ENCODE measurements at places on chromosomes 2 and 18.

DNA sequence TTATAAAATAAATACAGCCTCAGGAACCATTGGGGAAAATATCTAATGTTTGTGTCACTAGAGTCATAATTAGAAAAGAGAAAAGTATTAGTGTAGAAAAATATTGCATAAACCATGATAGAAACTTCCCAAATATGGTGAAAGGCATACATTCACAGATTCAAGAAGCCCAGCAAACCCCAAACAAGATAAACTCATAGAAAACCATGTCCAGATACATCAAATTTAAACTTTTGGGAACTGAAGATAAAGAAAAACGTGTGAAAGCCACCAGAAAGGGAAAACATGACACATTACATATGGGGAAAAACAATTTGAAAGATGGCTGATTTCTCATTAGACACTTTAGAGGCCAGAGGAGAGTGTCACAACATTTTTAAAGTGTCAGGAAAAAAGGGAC, 236.5 kb upstream of the FN1 start:
- no peak for DNase-seq

DNA sequence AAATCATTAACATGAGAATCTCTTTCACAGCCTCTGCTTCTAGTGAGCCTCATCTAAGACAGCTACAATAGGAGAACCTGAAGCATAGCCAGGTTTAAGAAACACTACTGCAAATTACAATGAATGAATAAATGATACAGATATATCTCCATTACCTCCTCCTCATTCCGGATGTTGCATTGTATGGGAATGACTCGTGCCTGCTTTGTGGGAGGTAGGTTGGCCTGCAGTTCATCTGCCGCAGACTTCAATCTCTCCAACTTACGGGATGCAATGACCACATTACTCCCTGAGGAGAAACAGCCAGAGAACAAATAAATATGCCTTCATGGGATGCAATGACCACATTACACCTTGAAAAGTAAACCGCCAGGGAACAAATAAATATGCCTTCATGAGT, 15.4 kb downstream of the PECR start:
- DNase-seq = no peak

GRCh38 chr2:16625201-16625729, 40.4 kb downstream of the CYRIA start:
- no peak for DNase-seq

GRCh38 chr18:58496937-58497336, 132.0 kb downstream of the ALPK2 start:
- DNase-seq = no peak

DNA sequence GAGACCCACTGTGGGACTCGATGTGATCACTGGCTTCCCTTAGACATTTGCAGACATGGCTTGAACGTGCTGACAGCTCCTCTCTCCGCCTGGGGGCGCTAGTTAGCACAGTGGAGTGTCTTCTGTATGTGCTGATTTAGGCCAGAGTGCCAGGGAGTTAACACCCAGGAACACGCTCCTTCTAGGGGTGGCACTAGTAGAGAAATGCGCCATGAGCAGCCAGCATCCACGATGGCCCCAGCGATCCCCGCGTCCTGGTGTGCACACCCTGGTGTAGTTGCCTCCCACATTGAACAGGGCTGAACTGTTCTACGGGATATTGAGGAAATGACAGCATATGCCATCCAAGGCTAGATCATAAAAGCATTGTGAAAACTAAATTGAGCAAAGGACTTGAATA, 11.4 kb upstream of the NMUR1 start:
- no peak for DNase-seq

DNA sequence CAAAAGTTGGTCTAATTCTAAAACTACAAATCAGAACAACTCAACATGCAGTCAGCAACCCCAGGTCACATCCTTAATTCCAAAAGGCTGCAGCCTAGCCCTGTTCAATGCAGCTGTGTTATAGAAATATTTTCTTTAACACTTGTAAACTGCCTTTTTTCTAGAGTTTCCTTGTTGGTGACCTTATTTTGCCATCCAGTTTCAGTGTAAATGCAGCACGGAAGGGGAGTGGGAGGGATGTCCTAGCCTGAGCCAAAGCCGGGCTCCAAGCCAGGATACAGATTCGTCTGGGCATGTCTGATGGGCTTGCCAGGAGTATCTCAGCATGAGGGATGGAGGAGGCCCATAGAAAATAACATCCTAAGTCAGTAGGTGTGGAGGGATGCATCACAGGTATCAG, 17.7 kb upstream of the SP3 start:
- DNase-seq = no peak

- no peak for DNase-seq
Observed at GRCh38 chr2:215401896-215402379, 33.9 kb downstream of the FN1 start.

DNA sequence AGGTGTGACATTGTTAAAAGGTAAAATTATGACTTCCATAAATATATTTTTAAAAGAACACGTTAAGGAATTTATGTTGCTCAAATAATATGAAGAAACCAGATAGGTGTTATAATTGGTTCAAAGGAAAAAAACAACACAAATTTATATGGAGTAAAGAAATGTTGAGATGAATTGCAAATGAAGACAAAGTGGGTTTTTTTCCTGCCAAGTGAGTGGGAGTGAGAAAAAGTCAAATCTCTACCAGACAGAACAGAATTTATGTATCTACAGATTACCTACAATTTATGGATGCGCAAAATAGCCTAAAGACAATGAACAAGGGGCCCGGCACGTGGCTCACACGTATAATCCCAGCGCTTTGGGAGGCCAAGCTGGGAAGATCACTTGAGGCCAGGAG, 159.7 kb upstream of the SLC1A4 start:
- DNase-seq = no peak

GRCh38 chr2:55231546-55232083, 478 bp downstream of the CLHC1 start:
- no peak for DNase-seq

GRCh38 chr2:199684168-199684567, 166.8 kb downstream of the FTCDNL1 start:
- DNase-seq = no peak

- no peak for DNase-seq
Observed at GRCh38 chr2:113910110-113910717, 20.3 kb downstream of the ACTR3 start.

DNA sequence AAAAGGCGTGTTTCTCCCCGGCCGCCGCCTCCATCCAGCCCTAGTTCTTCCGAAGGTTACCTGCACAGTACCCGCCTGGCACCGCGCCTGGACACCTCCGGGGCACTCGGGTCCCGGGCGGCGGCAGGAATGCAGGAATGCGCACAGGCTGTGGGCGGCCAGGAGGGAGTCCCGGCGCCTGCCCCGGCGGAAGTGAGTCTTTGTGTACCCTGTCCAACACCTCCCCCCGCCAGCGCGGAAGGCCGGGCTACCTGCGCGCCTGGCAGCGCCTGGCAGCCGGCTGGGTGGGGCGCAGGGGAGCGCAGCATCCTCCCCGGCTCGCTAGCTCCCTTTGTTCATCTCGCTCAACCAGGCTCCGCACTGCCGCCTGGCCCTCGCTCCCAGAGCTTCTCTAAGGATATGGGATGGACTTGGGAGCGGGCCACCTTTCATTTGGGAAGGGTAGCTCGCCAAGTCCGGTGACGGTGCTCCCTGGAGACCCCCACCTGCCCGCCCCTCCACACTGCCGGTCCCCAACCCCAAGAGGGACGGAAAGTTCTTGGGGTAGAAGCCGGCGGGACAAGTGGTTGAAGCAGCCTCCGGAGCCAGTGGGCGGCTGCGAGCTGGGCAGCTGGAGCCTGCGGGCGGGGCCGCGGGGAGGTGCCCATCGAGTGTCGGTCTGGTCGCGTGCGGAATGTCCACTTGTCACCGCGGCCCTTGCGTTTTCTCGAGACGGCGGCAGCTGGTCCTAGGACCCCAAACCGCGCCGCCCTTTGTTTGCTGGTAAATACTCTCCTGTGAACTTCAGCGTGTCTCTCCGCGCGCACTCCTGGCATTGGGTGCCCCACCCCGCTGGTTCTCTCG, 1.2 kb upstream of the ST6GAL2 start:
- DNase-seq = no peak

GRCh38 chr18:74836296-74837139, 238.8 kb downstream of the ZNF407 start:
- no peak for DNase-seq

DNA sequence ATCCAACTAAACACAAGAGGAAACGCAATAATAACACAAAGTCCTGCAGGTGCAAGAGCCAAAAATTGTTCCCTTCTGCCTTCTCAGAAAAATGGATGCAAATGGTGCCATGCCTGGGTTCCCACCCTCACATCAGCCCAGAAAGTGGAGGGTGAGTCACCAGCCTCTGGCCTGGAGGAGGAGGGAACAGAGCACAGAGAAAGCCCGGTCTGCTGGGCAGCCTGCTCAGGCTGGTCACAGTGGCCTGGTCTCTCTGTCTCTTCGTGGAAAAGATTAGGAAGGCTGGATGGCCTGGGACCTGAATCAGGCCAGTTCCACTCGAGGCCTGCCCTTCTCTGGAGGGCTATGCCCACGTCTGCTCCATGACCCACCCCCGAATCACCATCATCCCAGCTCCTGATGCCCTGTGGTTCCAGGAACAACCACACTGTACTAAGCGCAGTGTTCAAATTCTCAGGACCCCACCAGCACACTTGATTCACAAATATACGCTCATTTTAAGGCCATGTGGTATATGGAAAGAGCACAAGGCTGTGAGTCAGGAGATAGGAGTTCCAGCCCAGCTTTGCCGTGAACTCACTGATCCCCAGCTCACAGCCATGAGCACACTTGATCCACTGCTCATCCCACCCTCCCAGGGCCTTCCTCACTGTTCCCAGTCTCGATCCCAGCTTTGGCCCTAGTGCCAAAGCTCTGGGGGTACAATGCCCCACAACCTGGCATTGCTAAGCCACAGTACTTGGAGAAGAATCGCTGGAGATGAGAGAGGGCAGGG, 82.1 kb downstream of the ZBTB7C start:
- DNase-seq = no peak

- DNase-seq = no peak
Observed at GRCh38 chr18:37575646-37576045, 10.0 kb upstream of the CELF4 start.

- DNase-seq = no peak
Observed at GRCh38 chr2:46852124-46852523, 63.5 kb downstream of the MCFD2 start.

GRCh38 chr18:55753643-55754263, 165.8 kb upstream of the TCF4 start:
- no peak for DNase-seq

DNA sequence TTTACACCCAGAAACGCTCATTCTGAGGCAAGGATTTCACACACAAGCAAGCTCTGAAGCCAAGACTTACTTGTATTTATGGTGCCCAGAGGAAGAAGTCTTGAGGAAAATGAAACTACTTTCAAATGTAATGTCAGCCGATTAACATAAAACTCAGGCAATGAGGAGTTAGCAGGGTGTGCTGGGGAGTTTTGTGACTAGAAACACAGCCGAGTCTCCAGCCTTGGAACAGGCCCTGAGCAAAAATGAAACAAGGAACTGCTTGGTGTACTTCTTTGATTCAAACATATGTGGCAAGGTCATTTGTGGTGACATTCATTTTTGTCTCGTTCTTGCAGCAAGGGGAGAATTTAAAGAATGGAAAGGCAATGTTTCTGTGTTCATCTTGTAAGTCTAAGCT, 4.5 kb downstream of the DYTN start:
- no peak for DNase-seq

GRCh38 chr2:205833864-205834263, 151.6 kb downstream of the NRP2 start:
- no peak for DNase-seq

DNA sequence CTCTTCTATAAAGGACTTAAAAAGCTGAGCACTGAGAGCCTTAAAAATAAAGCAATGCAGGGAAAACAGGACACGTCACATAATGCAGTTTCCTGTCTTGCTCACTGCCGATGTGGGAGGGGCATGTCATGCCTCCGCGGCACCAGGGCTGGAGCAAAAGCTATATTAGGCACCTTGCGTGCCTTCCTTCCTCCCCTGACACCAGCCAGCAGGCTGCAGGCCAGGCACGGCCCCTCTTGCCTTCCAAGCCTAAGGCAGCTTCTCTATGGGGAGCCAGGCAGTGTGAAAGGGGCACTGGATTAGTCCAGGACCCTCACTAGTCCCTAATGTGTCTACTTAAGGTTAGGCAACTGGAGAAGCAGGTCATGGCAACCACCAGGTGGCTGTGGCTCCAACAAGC, 26.3 kb downstream of the MRPL35 start:
- DNase-seq = peak; percentile 65

DNA sequence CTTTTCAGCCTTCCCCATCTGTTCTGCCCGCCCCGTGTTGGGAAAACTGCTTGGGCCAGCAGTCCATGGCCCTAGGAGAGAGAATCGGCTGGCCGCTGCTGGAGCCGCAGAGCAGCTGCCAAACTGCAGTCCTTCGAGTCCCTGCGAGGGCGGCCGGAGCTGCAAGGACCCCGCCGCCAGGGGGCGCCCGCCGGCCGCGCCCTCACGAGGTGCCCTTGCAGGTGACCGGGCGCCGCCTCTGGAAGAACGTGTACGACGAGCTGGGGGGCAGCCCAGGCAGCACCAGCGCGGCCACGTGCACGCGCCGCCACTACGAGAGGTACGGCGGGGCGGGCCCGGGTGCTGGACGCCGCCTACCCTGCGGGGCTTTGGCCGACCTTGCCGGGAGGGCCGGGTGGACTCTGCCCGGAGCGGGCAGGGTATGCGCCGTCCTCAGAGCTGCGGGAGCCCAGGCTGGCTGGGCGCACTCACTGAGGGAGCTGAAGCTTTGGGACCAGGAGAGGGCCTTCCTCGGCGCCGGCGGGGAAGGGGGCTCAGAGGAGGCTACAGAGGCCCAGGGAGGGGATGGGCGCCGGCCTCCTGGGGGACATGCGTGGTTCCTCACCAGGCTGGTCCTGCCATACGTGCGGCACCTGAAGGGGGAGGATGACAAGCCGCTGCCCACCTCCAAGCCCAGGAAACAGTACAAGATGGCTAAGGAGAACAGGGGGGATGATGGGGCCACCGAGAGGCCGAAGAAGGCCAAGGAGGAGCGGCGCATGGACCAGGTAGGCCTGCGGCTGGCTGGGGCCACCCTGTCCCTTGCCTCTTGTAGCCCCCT, 13.6 kb downstream of the ARID5A start:
- no peak for DNase-seq

DNA sequence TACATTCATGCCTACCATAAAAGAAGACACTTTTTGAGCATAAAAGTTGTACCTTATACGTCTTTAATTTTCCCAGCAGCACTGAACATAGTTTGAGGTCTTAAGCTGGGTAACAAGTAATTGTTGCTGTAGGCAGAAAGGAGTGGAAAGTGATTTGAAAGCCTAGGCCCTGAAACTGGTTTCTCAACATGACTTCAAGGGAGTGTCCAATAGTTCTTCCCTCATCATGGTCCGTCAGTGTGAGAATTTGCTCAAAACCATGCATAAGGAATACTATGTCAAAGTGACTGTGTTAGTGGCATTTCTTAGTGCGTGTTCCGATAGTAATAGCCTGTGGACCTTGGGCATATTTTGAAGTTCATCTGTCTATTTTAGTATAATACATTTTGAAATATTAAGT, 463.1 kb downstream of the PTPRM start:
- DNase-seq = no peak

GRCh38 chr2:241560162-241560882, 1.8 kb downstream of the BOK start:
- DNase-seq = no peak

Data from GM18507 (cell line).